ENCODE measurements at places on chromosomes 5 and 9.

DNA sequence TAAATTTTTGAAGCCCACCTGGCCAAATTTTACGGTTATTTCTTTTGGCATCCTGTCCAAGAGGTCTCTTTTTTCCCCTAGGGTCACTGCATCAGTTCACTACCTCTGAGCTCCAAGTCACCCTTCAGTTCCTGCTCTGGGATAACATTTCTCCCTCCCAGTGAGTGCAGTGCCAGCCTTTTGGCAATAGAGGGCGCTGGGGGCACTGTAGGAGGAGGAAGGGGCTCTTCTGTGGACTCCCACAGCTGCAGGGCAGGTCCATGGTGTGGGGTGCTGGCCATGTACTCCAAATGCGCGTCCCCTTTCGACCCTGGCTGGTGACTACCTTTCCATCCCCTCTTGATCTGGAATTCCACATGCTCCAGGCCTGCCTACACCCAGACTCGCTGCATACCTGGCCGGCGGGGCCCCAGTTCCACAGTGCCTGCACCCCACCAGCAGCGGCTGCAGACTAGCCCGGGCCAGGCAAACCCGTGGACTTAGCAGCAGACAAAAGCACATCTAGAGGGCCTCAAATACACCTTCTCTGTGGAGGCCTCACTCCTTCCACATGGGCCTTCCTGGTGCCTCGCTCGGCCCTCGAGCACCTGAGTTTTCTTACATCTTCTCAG, 20.3 kb upstream of the NINJ1 start:
- DNase-seq, result no peak

GRCh38 chr9:35103660-35104191, 795 bp upstream of the STOML2 start:
- no peak for DNase-seq

- no peak for DNase-seq
These were observed 68.2 kb downstream of the MVB12B start for GRCh38 chr9:126394802-126395201.

DNA sequence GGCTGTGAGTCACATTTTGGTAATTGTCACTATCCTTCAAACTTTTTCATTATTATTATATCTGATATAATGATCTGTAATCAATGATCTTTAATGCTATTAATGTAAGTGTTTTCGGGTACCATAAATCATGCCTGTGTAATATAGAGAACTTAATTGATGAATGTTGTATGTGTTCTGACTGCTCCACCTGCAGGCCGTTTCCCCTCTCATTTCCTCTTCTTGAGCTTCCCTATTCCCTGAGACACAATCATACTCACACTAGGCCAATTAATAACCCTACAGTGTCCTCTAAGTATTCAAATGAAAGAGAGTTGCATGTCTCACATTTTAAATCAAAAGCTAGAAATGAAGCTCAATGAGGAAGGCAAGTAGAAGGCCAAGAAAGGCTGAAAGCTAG, 420.9 kb upstream of the SGCD start:
- DNase-seq, result no peak

- DNase-seq, result no peak
These were observed 26.9 kb upstream of the LNPEP start for GRCh38 chr5:96909003-96909402.

DNA sequence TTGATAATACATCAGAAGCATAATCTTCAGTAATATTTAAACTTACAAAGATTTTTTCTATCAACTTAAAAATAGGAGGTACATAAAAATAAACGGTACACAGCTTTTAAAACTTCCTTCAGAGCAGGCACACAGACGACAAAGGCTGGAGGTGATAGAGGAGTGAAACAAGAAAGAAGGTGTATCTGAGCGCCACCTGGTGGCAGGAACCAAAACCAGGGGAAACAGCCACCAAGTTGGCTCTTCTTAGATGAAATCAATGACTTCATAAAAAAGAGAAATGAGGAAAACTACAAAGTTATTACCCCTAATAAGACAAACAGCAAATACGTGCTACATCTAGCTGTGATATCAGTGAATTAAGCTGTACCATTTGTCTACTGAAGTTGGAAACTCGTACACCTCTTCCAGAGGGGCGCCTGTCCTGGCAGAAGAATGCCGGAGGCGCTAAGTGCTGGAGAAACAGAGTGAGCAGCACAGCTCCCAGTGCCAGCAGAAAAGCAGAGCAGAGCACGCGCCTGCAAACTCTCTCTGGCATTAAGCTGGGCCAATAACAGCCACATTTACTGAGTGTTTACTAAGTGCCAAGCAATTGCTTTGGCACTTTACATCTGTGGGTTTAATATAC, 85.9 kb downstream of the SETX start:
- peak; percentile 45 for DNase-seq

GRCh38 chr5:132458226-132458560, 32.4 kb downstream of the IRF1 start:
- no peak for DNase-seq

GRCh38 chr9:78167356-78167755, 68.5 kb upstream of the CEP78 start:
- DNase-seq, result no peak

- DNase-seq, result no peak
These were observed 144.5 kb upstream of the GPR151 start for GRCh38 chr5:146660376-146660960.

DNA sequence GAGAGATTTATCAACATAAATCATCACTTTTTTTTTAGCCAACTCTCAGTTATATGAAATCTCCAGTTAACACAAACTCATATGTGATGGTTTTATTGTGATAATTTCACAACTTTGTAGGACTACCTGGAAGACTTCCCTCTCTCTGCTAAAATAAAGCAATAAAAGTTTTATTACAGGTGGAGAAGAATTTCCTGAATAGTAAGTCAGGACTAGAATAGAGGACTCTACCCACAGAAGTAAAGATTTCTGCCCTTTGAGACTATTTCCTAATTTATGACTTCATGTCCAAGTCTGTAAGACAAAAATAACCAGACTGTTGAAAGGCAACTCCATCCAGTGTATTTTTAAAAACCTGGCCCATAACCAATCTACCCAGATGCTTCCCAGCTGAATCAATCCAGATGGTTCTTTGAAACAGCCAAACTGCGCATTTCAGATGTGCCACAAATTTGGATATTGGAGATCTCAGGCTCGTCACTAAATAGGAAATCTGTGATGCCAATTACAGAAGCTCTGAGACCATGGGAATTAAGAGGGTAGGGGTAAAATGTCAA, 234.0 kb upstream of the NMUR2 start:
- no peak for DNase-seq

- DNase-seq, result no peak
These were observed 284.3 kb downstream of the ARHGAP26 start for GRCh38 chr5:143054480-143054941.

- DNase-seq, result no peak
These were observed 75.1 kb downstream of the FGF18 start for GRCh38 chr5:171494452-171495121.

- no peak for DNase-seq
These were observed 590.4 kb upstream of the PTGER4 start for GRCh38 chr5:40089269-40089668.

DNA sequence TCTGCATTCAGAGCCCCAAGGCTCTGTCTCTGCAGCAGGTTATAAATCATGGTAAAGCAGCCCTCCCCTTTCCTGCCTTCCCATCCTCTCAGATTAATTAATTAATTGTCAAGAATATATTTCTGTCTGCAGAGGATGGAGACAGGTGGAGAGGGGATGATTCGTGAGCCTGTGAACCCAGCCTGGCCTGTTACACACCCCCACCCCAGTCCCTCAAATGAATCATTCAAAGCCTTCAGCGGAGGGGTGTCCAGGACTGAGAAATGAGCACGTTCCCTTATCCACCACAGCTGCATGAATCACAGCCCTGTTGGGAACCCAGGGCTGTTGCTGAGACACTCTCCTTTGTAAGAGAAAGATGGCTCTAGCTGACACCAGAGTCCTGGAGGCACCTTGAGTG, 56.0 kb downstream of the NIPAL4 start:
- no peak for DNase-seq
